ENCODE measurements at places on chromosomes 1 and 21.

DNA sequence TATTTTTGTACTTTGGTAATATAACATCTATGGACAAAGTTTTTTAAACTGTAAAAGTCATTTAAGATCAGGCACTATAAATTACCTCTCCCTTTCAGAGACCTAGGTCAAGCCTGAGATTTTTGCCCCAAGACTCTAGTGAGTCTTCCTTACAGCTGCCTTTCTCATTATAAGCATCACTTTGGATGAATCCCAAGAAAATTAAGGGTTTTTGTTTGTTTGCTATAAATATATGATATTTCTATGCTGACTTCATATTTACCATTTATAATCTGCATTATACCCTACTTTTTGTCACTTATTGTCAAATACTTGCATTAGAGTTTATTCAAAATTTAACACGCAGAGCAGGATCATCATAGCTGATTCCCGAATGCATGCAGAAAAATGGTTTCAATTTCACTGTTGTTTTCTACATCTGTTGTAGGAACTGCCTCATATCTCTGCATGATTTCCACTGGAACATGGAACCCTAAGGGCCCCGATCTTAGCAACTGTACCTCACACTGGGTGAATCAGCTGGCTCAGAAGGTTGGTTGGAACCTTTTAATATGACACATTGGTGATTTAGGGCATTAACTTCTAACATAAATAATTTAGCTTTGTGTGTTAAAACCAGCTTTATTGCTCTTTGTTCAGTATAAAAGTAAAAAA, 150.0 kb downstream of the ADGRL2 start:
- DNase-seq = no peak

- no peak for DNase-seq
These were observed 61.7 kb upstream of the ANGPTL1 start for GRCh38 chr1:178932552-178932906.

DNA sequence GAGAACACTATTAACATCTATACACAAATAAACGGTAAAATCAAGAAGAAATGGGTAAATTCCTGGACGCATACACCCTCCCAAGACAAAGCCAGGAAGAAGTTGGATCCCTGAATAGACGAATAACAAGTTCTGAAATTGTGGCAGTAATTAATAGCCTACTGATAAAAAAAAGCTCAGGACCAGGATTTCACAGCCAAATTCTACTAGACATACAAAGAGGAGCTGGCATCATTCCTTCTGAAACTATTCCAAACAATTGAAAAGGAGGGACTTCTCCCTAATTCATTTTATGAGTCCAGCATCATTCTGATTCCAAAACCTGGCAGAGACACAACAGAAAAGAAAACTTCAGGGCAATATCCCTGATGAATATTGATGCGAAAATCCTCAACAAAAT, 70.7 kb upstream of the FMO3 start:
- DNase-seq = no peak

DNA sequence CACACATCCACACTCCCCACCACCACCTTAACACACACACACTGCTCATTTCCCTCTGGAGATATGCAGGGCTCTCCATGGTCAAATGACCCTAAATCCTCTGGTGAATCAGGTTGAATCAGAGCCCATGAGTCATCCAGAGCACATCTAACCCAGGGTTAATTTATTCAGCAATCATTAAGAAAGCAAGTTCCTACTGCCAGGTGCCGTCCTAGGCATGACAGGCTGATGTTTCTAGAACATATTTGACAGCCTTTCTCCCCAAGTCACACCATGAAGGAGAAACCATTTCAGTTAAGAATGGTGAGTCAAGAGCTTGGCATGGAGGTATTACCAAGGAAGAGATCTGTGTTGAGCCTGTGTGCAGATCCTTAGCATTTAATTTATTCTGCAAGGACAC, 194.3 kb upstream of the CAMK1G start:
- no peak for DNase-seq

- no peak for DNase-seq
These were observed 7.6 kb downstream of the CLSTN1 start for GRCh38 chr1:9816199-9816598.

- no peak for DNase-seq
These were observed 95.1 kb upstream of the KRTAP19-8 start for GRCh38 chr21:31133243-31133830.

DNA sequence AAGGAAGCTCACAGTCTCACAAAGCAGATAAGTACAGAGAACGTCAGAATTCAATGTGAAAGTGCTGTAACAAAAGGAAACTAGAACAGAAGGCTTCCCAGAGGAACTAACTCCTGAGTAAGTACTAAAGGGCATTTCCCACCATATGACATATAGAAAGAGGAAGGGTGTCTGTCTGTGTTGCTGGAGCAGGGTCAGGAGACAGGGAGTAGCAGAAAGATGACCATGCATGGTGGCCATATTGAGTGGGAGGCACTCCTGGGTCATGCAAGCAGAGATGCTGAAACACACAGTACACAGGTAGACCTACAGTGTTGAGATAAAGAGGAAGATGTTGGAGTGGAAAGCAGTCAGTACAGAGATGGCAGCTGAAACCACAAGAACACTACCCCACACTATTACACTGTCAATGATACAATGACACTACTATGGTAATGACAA, 47.3 kb downstream of the SLC25A24 start:
- no peak for DNase-seq

DNA sequence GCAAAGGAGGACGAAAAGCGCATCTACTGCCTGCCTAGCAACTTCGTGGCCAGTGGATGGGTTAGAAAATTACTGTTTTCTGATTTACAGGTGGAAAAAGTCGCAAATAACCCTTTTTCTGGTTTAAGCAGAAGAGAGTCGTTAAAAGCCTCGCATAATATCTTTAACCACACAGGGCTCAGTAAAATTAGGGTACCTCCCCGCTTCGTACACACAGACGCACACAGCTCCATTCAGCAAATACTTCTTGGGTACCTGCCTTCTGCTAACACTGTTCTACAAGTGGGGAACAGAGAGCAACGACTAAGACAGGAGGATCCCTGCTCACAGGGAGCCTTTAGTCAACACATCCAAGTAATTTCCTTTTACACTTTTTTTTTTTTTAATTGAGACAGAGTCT, 704 bp downstream of the ALG6 start:
- DNase-seq = no peak

DNA sequence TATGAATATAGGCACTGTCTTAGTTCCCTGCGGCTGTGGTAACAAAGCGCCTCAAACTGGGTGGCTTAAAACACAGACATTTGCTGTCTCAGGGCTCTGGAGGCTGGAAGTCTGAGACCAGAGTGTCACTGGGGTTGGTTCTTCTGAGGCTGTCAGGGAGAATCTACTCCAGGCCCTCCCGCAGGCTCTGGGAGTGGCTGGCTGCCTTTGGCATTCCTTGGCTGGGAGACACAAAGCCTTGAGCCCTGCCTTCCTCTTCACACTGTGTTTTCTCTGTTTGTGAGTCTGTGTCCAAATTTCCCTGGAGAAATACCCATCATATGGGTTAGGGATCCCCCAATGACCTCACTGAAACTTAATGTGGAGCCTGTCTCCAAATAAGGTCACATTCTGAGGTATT, 38.5 kb downstream of the B3GALT5 start:
- DNase-seq = no peak

DNA sequence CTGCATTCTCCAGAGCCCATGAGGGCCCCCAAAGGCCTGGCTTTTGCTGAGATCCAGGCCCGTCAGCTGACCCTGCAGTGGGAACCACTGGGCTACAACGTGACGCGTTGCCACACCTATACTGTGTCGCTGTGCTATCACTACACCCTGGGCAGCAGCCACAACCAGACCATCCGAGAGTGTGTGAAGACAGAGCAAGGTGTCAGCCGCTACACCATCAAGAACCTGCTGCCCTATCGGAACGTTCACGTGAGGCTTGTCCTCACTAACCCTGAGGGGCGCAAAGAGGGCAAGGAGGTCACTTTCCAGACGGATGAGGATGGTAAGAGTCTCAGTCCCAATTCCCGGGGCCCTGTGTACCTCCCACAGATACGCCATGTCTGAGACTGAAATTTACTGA, 39.1 kb downstream of the PTPRU start:
- DNase-seq = no peak

- no peak for DNase-seq
These were observed 299.9 kb upstream of the PROX1 start for GRCh38 chr1:213687832-213688231.

DNA sequence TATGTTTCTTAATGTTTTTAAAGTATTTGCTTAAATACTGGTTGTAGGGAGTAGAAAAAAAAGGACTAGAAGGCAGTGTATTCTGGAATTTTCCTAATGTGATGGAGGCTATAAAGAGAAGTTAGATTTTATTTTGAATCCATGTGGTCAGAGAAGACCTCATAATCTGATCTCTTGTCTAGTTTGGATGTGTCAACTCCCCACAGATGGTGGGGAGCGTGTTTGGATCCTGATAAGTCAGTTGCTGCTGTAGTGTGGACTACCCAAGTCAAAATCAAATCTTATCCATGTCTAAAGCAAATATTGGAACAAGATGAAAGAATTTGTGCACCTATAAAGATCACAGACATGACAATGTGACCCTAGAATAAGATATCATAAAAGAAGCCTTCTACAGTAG, 918.0 kb downstream of the LTN1 start:
- no peak for DNase-seq

- no peak for DNase-seq
These were observed 7.4 kb upstream of the HAO2 start for GRCh38 chr1:119361205-119361604.
